Neural progenitor cell (in vitro differentiated cells): ENCODE measurements at places on chromosomes 16 and 17.
A peak's percentile ranks its signal among the peaks of the same experiment; 100 is the strongest.

GRCh38 chr16:87684711-87685404 is 80.9 kb downstream of the KLHDC4 start:
- no peak for DNase-seq

DNA sequence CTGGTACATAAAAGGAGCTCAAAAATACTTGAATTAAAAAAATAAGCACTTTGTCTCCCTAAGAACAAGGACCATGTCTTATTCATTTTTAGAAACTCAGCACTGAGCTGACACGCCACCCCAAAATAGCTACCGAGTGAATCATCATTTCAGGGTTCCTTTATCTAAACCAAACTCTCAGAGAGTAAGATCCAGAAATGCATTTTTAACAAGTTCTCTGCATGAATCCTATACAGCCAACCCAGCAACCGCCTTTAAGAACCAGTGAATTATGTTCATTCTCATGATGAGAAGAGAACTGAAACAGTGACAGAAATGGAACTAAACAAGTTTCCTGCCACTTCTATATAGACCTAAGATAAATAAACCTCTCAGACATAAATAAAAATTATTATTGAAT is 8.7 kb downstream of the C16orf87 start:
- no peak for DNase-seq

GRCh38 chr17:48237456-48237855 is 129.9 kb downstream of the SNX11 start:
- DNase-seq = no peak

GRCh38 chr17:82600731-82601446 is 47.4 kb downstream of the WDR45B start:
- DNase-seq = no peak

- no peak for DNase-seq
These were observed 307.5 kb downstream of the MAP2K4 start for GRCh38 chr17:12328204-12328603.

- DNase-seq = no peak
These were observed 41.2 kb downstream of the MEAK7 start for GRCh38 chr16:84463221-84463620.

GRCh38 chr16:89409161-89409711 is 81.1 kb downstream of the ANKRD11 start:
- no peak for DNase-seq

DNA sequence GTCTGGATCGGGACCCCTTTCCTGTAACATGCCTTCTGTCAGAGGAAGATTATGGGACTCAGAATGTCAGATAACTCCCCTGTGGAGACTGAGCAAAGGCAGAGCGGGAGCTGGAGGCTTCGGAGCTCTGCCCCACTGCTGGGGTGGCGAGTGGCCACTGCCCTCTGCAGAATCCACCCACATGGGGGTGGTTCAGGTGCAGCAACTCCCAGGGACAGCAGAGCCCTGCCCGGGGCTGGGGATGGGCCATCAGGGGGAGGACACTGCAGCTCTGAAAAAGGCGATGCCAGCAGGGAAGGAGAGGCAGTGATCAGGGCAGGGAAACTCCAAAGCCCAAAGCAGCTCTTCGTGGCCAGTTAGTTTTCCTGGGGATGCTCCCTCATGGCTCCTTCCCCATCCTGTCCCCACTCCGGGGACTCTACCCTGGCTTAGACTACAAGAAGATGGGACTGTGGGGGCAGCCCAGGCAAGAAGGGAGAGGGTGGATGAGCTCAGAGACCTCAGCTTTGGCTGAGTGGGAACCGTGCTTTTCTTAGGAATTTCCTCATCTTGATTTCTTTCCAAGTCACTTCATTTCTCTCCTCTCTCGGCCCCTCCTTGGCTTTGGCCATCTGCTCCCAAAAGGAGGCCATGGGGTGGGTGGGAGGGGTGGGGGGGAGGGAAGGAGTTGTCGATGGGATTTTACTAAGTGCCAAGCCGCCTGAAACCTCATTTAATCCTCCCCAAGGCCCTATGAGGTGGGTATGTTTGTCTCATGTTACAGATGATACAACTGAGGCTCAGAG is 4.0 kb downstream of the CA4 start:
- no peak for DNase-seq

GRCh38 chr17:79990051-79990592 is 45.5 kb downstream of the TBC1D16 start:
- no peak for DNase-seq

GRCh38 chr16:180681-181564 is 664 bp downstream of the HBQ1 start:
- DNase-seq = peak; percentile 93

- no peak for DNase-seq
These were observed 149.1 kb downstream of the VPS53 start for GRCh38 chr17:565521-565920.

DNA sequence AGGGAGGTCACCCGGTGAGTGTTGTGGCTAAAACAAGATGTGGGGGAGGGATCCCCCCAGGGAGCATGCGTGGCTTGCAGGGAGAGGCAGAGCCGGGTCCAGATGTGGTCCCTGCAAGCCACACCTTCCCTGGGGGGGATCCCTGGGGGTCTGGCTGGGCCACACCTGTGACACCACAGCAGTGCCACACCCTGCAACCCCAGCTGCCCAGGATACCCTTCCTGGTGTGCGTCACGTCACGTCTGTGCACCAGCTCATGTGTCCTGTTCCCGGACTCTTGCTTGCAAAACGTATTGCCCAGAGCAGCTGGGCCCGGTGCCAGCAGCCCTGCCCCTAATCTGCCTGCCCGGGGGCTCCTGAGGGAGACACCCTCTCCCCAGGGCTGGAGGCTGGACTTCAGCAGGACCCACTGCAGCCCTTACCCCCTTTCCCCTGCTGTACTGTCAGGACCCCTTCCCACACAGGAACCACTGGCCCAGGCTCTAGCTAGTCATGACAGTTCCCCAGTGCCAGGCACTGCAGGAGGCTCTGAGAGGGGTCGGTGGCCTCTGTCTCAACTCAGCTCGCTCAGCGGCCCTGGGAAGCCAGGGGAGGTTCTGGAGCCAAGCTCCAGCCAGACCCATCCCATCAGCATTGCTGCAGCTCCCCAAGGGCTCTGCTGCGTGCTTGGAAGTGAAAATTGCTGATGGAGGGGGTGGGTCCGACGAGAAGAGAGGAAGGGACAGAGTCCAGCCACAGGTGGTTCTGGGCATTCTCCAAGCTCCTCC is 25.8 kb upstream of the ACSF3 start:
- no peak for DNase-seq

- peak; percentile 92 for DNase-seq
These were observed 1.6 kb upstream of the PPP1R9B start for GRCh38 chr17:50151937-50152547.

DNA sequence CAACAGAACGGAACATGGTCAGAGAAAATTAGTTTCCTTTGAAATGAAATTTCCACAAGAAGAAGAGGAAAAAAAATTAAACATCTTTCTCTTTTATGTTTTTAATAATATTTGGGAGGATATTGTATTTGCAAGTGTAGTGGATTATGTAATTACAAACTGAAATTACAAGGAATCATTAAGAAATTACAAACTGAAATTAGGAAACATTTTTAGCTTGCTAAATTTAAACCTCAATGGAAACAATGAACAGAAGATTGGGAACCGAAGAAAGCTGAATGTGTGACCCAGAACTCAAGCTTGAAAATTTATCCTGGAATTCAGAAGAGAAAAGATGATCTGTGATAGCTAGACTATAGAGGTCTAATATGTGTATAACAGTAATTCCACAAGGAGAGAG is 4.4 kb upstream of the PIK3R5 start:
- DNase-seq = no peak

DNA sequence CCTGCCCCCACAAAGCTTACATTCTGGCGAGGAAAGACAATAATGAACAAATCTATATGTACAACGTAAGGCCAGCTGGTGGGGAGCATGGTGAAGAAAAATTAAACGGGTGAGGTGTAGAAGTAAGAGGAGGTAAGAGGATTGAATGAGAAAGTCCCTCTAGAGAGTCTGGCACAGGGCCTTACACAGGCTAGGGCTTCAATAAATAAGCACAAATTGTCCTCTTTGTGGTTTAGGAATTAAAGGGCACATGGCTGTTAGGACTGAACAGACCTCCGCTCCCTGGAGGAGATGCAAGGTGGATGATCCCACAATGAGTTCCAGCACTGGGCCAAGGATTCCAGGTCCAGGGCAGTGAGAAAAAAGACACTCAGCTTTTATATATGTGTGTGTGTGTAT is 43.1 kb upstream of the HAPSTR1 start:
- no peak for DNase-seq

DNA sequence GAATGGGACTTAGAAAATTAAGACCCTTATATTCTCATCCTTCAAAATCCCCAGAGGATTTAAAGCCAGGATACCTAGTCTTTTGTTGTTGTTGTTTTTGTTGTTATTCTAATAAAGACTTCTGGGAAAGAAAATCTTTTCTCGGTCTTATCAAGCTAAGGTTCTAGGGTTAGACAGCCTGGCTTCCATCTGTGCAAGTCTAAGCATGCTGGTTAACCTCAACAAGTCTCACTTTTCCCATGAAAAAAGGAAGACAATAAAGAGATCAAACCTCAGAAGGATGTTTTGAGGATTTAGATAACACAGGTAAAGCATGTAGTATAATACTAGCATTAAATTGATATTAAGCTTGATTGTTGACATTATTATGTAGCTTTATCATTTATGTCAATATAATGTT is 486.4 kb upstream of the SOX9 start:
- no peak for DNase-seq

- no peak for DNase-seq
These were observed 48.0 kb downstream of the SMPD3 start for GRCh38 chr16:68400083-68400923.

DNA sequence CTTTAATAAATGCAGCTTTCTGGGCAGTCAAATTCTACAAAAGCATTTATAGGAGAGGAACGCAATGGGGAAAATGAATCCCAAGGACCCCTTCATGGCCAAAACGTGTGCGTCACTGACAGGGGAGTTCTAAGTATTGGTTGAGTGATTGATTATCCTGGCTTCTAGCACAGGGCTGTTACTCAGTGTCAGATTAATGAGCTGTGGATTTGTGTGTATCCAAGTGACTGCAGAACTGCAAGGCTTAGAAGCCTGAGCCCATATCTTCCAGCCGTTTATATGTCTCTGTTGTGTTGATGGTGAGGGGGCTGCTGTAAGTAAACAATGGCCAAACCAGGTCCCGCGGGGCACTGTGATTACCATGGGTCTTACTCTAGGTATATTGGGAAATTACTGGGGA is 129.4 kb downstream of the SHISA9 start:
- DNase-seq = no peak

GRCh38 chr16:76175718-76176117 is 101.5 kb upstream of the CNTNAP4 start:
- DNase-seq = no peak

DNA sequence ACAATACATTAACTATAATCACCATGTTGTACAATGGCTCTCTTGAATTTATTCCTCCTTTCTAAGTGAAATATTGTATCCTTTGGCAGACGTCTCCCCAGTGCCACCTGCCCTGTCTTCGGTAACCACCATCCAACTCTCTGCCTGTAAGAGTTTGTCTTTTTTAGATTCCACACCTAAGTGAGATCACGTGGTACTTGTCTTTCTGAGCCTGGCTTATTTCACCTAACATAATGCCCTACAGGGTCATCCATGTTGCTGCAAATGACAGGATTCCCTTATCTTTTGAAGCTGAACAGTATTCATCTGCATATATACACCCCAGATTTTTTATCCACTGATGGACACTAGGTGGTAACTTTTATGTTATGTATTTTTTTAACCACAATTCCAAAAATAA is 24.2 kb downstream of the ORC6 start:
- DNase-seq = no peak
